ENCODE measurements at places on chromosomes 2 and 18.

DNA sequence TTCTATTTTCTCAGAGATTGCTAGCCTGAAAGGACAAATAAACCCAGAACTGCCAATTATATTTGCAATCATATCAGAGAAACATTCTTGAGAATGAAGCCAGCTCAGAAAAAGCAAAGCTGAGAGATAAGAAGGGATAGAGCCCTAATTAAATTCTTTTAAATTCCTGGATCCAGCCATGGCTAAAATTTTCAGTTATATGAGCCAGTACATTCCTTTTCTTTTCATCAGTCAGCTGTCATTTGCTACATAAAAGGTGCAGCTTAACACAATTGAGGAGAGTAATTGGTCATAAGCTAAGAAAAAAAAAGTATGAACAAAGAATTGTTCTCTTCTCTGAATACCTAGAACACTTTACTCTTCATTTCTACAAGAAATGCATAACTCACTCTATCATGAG lies 303.5 kb upstream of the FIGN start:
- DNase-seq = no peak

GRCh38 chr18:79825913-79826312 lies 28.2 kb downstream of the KCNG2 start:
- DNase-seq = no peak

GRCh38 chr18:54239091-54239490 lies 14.6 kb upstream of the MBD2 start:
- no peak for DNase-seq

- no peak for DNase-seq
These were observed 16.5 kb upstream of the CERS6 start for GRCh38 chr2:168439536-168439935.

DNA sequence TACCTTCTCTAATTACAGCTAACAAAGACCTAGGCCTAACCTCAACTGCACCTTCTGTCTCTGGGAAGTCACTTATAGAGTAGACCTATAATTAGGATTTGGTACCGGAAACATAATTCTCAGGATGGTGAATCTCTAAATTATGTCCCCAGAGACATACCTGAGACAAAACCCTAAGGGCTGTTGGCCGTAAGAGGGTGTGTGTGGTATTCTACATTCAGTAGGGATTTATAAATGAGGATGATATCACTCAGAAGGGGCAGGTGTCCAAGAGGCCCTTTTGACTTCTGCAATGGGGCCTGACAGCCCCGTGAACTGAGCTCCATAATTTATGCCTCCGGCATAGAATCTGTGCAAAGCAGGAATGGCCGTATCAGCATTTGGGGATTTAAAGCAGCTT lies 13.5 kb upstream of the DARS1 start:
- DNase-seq = no peak

GRCh38 chr2:158835431-158835830 lies 40.3 kb downstream of the DAPL1 start:
- no peak for DNase-seq

GRCh38 chr2:67600222-67600871 lies 203.2 kb downstream of the ETAA1 start:
- DNase-seq = no peak

DNA sequence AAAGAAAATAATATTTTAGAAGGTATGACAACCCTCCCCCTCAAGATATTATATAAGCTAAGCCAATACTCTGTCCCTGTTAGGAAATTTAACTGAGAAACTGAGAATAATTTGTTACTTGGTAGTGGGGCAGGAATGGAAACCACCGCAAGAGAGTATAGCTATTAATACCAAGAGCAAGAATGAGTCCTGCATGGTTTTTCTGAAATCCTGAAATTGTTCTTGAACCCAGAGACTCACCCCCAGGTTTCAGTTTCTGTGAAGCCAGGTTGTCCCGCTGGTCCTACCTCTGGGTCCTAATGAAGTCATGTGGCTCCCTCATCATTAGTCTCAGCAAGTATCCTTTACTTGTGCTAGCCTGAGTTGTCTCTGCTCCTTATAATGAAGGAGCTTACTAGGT lies 671.0 kb upstream of the ACVR2A start:
- no peak for DNase-seq

DNA sequence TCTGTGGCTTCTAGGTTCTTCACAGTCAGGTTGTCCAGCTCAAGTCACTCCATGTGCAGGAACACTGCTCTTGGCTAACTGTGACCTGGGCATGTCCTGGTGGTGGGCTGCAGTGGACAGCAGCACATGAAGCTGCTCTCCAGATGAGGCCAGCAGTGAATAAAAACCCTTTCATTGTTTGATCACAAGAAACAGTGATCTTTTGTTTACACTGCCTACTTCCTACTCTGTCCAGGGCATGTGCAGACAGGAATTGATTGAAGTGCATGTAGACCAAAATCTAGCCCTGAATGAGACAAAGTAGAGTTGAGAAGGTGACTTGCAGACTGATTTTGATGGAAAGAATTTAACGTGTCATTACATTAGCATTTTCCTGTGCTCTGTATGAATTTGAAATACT lies 34.9 kb downstream of the BCL2L11 start:
- DNase-seq = no peak

Data from AG09309 (cell line).